ENCODE measurements at places on chromosomes 3 and 15.

DNA sequence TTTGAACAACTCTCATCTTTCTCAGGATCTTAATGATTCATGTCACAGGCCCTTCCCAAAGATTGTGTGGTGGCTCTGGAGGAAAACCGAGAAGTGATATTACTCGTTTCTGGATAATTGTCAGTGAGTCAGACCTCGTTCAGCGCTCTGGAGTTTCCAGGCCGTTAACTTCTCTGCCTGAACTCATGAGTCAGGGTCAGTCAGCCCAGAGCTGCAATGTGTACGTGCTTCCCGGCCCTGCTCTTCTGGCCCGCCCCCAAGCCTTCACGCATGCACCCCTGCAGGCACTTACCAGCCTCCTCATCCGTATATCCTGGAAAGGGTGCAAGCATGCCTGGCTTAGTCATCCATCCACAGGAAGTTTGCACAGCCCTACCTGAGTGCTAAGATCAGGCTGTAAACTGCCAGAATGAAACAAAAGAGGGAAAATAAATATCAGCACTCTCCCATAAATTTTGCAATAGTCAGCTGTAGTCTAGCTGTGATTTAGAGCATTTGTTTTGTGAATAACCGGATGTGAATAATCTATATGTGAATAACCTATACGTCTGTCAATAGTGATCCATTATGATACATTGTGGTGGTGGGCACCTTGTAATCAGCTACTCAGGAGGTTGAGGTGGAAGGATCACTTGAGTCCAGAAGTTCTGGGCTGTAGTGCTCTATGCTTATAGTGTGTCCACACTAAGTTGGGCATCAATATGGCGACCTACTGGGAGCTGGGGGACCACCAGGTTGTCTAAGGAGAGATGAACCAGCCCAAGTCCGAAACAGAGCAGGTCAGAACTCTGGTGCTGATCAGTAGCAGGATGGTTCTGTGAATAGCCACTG is 35.3 kb upstream of the SEMA4B start:
- DNase-seq = peak; percentile 99

DNA sequence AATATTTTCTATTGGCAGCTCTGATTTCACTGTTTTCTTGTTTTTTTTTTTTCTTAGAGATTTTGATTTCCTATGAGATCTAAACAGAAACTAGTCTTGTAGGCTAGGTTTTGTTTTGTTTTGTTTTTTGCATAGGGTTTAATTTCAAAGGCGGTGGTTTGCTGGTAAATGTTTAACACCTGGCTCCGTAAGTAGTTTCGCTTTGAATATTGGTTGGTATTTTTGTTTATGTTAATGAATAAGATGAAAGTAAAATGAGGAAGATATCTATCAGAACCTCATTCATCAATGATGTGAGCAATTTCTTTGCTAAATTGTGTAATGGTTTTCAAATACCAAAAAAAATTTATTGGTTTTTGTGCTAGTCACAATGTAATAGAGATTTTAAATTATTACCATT is 39.7 kb upstream of the TM4SF1 start:
- no peak for DNase-seq

DNA sequence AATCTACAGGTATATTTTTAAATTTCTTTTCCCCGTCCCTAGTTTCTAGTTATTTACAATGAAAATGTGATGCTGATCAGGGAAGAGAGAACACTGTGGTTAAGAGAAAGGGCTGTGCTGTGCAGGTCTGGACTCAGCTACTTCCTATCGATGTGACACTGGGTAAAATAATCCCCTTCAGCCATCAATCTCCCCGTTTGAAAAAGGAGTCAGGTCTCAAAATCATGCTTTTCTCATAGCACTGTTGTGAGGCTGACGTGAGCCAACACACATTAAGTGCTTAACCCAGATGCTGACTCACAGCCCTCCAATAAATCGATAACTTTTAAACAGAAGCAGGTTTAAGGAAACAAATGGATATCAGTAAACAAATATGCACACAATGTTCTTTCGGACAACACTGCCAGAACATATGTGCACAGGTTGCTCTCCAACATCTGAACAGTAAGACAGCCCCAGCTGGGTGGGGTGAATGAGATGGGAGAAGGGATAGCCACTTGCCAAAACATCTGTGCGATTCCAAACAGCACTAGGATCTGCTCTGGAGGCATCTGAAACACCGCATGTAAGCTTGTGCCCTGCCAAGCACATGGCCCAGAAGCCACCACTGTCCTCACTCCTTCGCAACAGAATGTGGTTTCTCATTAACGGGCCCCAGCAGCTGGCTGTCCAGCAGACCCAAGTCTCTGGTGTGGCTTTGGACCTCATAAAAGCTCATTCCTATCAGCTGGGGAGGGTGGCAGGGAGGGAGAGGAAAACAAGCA is 143.2 kb upstream of the PRICKLE2 start:
- DNase-seq = no peak

GRCh38 chr15:41897363-41897799 is 3.5 kb upstream of the SPTBN5 start:
- no peak for DNase-seq

- DNase-seq = no peak
Measured at GRCh38 chr3:16013568-16013967, 160.9 kb upstream of the GALNT15 start.

GRCh38 chr15:68492855-68493254 is 60.9 kb upstream of the ITGA11 start:
- DNase-seq = peak; percentile 52

GRCh38 chr3:38235466-38235865 is 30.1 kb upstream of the SLC22A13 start:
- DNase-seq = no peak

GRCh38 chr15:101459579-101460300 is 29.8 kb downstream of the PCSK6 start:
- DNase-seq = no peak

DNA sequence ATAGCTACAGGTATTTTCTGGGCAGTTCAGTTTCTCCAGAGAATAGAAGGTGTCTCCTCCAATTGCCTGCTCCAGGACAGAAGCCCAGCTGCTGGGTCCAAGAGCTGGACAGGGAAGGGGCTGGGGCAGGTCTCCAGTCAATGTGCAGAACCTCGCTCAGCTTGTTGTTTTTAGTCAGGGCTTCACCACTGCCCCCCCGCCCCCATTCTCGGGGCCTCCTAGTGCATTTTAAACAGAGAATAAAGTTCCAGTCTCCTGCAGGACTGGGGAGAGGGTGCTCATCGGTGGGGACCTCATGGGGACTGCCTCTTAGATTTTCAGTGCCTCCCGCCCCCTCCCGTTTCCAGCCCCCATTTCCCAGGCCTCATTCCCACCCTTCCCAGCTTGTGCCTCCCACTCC is 216.6 kb downstream of the XXYLT1 start:
- DNase-seq = no peak

DNA sequence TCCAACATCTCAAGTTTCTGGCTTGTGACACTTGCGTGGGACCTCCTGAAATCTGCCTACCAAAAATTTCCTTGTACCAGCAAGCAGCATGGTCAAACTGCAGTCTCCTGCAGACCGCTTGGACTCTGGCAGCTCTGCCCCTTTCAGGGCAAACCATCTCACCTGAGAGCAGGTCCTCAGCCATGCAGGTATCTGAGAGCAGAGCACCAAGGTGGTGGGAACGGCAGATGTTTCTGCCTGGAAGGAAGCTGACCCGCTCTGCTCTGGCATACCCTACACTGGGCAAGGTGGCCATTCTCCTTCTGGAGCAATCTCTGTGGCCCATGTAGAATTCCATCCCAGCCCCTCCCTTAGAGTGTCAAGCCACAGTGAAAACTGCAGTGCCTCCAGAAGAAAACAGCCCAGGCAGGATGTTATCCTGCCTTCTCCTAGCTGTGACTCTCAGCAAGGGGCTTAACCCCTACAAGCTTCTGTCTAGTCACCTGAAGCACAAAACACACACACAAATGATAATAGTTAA is 21.6 kb downstream of the MESD start:
- DNase-seq = no peak

DNA sequence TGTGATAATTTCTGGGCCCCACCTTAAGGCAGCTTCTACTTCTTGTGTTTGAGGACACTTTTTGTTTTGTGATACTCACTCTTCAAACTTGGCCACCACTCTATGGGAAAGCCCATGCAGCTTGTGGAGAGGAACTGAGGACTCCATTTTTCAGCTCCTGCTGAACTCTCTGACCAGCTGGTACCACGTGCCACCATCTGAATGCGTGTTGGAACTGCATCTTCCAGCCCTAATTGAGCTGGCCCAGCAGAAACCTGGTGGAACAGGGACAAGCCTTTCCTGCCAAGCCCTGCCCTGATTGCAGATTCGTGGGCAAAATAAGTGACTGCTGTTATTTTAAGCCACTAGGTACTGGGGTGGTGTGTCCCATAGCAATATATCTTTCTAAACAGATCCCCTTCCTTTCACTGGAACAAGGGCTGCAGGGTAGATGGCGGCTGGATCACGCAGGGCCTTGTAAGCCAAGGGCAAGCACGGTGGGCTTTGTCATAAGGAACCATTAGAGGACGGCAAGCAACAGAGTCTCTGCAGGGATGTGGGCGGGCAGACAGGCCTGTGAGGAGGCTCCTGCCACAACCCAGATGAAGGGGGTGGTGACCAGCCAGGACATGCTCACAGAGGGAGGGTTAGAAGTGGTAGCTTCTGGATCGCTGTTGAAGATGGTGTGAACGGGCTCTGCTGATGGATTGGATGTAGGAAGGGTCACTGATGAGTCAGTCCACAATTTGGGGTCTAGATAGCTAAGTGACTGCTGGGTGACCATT is 9.5 kb downstream of the H1-8 start:
- peak; percentile 63 for DNase-seq

DNA sequence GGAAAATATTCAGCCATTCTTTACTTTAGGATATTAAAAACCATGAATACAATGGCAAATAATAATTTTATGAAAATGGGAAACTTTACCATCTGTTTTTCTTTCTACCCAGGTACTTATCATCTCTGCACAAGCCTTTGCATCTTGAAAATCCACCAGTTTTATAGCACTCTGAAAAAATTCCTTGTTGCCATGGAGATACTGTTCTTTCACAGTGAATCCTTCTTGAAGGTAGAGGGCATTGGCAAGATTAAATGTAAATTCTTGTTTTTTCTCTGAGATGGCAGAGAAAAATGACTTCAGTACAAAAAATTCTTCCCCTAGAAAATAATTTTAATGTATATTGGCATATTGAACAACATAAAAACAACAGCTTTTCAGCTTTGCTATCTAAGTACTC is 6.9 kb downstream of the SERPINI2 start:
- DNase-seq = no peak

DNA sequence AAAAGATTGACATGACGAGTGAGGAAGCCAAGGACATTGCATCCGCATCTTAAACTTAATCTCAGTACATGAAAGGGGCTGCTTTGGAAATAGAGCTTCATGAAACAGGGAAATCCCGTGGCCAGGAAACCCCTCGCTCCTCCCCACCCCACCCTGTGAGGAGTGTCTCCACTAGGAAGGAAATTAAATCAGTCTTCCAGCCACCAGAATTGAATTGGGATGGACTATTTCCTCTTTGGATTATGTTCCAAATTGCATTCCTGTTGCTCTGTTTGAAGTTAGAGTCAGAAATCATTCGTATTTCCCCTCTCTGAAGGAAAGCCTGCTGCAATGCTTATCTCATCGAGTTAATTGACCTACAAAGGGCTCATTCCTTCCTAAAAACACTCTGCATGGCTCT is 35.8 kb downstream of the CLDN11 start:
- DNase-seq = no peak

- peak; percentile 35 for DNase-seq
Measured at GRCh38 chr15:73844356-73844755, 29.0 kb upstream of the TBC1D21 start.

- no peak for DNase-seq
Measured at GRCh38 chr3:12470680-12471079, 13.6 kb upstream of the TSEN2 start.

GRCh38 chr15:33243869-33244268 is 49.4 kb upstream of the FMN1 start:
- DNase-seq = peak; percentile 71

- no peak for DNase-seq
Measured at GRCh38 chr3:115212615-115213014, 65.5 kb upstream of the ZBTB20 start.

- no peak for DNase-seq
Measured at GRCh38 chr15:63075015-63075983, 32.8 kb downstream of the TPM1 start.

DNA sequence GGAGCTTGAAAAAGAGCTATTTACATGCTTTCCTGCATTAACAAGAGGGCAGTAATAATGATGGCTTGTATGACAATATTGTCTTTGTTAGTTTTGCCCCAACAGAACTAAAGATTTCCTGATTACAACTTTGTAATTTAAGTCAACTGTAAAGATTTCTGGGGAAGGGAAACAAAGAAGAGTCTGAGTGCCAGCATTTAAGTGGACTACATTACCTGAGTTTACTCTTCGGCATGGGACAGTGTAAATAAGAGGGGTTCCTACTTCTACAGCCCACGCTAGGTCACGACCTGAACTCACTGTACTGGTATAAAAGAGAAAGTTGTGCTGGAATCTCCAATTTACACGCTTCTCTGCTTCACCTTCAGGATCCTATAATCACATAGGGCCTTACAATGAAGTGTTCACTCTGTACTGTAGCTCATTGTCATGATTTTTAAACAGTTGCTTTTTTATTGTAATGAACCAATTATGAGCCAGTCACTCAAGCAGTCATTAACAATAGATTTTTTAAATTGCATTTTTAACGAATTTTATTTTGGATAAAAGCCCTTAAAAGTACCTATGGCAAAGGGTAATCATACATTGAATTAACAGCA is 39.6 kb downstream of the DPH6 start:
- no peak for DNase-seq

GRCh38 chr3:37324850-37325321 is 150.5 kb upstream of the LRRFIP2 start:
- DNase-seq = no peak

GRCh38 chr3:61864886-61865285 is 303.5 kb downstream of the PTPRG start:
- DNase-seq = no peak

GRCh38 chr15:25712192-25712960 is 150.8 kb downstream of the ATP10A start:
- no peak for DNase-seq

- no peak for DNase-seq
Measured at GRCh38 chr3:60339304-60339703, 911.9 kb downstream of the FHIT start.

DNA sequence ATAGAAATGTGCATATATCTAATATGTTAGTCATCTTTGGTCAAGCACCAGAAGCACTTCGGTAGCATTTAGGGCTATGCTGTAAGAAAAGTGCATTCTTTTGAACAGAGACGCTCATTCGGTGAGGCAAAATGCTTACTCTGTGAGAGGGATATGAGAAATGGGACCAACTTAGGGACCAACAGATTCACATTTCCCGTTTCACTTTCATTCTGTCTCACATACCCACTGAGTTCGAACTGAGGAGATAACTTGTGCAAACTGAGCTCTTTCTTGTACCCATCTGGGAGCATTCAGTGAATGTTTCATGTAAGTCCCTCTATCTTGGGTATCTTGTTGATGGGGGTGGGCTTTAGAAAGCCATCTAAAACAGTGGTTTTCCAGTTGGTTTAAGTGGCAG is 135.3 kb downstream of the FEZF2 start:
- DNase-seq = no peak

Data from A172 (cell line).